ENCODE measurements at places on chromosomes 5 and 9.

DNA sequence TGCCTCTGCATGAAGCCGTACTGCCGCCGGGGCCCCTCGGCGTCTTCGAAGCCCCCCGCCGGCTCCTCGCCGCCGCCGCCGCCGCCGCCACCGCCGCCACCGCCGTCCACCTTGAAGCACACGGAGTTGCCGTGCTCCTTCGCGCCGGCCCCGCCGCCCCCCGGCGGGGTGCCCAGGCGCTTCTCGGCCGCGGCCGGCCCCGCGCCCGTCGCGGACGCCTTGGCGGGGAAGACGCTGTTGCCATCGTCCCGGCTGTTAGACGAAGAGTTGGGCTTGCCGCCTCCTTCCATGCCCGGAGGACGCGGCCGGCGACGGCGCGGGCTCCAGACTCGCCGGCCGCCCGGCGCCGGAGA is 400 bp downstream of the HCN1 start:
- DNase-seq, result no peak

GRCh38 chr9:127210851-127211730 is 53.5 kb upstream of the GARNL3 start:
- no peak for DNase-seq

- DNase-seq, result no peak
Observed at GRCh38 chr9:86406366-86406765, 52.2 kb upstream of the TUT7 start.

GRCh38 chr9:134644725-134645606 is 3.4 kb downstream of the COL5A1 start:
- DNase-seq, result no peak

GRCh38 chr5:90866333-90866732 is 307.7 kb downstream of the ADGRV1 start:
- DNase-seq, result peak; percentile 53

GRCh38 chr5:83401122-83401731 is 70.3 kb upstream of the VCAN start:
- DNase-seq, result peak; percentile 15

GRCh38 chr5:175823731-175824525 is 47.5 kb upstream of the CPLX2 start:
- no peak for DNase-seq

DNA sequence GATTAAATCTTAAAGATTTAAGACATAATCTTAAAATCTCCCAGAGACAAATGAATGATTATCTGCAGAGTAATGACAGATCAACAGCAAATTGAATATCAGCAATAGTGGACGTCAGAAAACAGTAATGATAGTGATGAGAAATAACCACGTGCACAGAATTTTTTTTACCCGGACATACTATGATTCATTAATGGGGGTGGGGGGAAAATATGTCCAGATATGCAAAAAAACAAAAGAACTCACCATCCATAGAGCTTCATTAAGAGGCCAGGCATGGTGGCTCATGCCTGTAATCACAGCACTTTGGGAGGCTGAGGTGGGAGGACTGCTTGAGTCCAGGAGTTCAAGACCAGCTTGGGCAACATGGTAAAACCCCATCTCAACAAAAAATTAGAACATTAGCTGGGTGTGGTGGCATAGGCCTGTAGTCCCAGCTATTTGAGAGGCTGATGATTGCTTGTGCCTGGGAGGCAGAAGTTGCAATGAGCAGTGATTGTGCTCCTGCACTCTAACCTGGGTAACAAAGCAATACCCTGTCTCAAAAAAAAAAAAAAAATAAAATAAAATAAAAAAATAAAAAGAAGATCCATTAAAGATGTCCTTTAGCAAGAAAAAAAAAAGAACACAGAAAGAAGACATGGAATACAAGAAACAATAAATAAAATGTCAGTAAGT is 30.9 kb upstream of the SHOC1 start:
- no peak for DNase-seq

GRCh38 chr5:170181902-170182301 is 50.9 kb upstream of the C5orf58 start:
- no peak for DNase-seq

DNA sequence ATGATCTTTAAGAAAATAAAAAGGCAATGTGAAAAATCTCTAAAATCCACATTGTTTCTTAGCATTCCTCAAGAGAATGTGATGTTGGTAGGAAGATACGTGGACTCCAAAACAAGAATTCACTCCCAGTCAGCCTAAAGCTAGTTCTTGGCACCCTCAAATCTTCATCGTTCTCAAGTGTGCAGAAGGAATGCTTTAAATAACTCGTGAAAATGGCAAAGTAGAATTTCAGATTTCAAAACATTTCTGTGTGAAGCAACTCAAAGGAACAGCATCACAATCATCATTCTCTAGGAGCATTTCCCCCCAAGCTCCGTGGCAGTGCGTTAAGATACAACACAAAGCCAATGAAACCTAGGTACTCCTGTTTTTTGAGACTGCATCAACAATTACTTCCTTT is 185.1 kb upstream of the DMAC1 start:
- no peak for DNase-seq

GRCh38 chr5:117414926-117415325 is 840.3 kb upstream of the SEMA6A start:
- DNase-seq, result no peak

DNA sequence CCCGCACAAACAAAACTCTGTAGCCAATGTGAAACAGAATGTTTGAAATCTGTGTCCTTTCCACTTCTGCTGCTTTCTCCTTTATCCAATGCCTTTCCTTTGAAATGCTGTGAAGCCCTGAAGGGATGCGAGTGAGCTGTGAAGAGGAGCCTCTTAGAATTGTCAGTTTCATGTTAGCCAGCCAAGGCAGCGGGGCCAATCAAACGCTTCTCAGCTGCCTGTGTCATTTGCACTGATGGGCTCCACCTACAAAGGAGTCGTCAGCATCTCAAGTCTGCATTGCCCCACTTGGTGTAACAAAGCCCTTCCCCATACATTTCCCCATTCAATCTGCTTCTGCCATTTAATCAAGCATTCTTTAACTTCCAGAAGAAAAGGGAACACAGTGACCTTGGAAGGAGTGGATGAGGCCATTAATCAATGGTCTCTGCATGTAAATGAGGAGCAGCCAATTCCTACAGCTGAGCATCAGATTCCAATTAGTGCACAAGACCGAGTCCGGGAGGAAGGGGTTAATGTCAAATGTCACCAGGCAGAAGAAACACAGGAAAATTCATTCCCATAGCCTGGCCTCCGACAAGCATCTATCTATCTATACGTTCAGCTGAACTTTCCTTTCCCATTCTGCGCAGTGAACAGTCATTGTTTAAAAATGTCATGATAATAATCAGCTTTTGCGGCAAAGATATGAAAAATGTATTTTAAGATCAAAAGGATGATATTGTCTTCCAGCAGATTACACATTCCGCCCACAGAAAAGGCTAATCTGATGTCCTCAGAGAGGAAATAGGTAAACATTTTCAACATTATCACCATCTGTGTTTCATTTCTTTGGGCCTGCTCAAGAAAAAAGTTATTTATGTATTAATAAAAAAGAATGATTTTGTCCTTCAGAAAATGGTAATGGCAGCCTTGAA is 154.6 kb downstream of the FSTL4 start:
- peak; percentile 8 for DNase-seq

GRCh38 chr9:137412431-137412830 is 10.5 kb downstream of the EXD3 start:
- no peak for DNase-seq

GRCh38 chr5:171162596-171162995 is 146.5 kb upstream of the TLX3 start:
- peak; percentile 8 for DNase-seq

DNA sequence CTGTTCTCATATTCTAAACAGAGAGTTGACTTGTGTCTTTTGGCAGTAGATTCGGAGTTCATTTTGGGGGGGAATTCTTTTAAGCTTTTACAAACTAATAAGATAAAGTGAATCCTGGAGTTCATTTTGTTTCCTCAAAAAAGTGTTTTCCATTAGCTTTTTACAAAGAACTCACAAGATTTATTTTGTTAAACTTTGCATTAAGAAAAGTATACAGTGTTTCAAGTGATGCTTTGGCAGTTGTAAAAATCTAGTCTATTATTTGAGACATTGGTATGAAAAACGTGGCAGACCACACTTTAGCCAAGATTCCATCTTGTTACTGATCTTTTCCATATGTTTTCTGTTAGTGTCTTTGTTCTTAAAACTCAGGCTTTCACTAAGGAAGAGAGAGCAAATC is 1.2 kb upstream of the OMD start:
- DNase-seq, result no peak

- no peak for DNase-seq
Observed at GRCh38 chr5:133924221-133924920, 44.1 kb downstream of the C5orf15 start.

DNA sequence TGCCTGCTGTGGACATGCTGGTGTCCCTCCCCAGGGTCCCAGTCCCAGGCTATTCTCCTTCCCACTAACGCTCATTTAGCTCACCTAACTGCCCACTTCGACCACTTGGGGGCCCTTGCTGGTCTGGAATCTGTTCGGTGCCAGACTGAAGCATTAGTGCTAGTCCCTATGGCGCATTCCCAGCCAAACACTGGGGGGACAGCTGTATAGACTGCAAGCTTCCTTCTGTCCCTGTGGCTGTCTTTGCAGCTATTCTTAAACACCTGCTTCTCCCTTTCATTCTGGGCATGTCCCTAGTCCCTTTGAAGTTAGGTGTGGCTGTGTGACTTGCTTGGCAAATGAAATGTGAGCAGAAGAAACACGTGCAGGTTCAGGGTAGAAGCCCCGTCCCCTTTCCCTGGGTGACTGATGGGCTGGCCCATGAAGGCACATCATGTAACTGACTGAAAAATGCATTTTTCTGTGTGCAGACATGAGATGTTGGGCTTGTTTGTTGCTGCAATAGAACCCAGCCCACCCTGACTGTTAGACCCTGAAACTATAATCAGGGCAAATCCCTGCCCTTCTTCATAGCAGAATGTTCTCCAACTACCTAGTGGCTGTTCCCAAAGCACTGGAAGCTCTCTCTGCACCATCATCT is 134.4 kb downstream of the BARX1 start:
- no peak for DNase-seq

DNA sequence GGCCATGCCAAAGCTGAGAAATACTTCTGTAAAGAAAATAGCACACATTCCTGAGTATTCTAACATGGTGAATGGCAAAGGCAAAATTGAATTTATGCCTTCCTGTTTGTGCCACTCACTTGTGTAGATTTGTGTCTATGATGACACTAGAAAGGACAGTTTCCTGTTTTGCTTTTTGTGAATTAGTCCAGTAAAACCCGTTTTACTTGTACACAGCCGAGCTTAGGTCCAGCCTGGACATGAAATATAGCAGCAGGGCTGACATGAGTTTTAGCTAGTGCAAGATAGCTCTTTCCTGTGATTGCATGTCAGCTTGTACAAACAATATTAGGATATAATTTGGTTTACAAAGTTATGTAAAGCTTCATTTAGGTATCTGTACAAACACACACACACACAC is 1891.7 kb upstream of the WWC1 start:
- DNase-seq, result no peak

GRCh38 chr5:8840237-8840636 is 705.6 kb downstream of the SEMA5A start:
- DNase-seq, result no peak

DNA sequence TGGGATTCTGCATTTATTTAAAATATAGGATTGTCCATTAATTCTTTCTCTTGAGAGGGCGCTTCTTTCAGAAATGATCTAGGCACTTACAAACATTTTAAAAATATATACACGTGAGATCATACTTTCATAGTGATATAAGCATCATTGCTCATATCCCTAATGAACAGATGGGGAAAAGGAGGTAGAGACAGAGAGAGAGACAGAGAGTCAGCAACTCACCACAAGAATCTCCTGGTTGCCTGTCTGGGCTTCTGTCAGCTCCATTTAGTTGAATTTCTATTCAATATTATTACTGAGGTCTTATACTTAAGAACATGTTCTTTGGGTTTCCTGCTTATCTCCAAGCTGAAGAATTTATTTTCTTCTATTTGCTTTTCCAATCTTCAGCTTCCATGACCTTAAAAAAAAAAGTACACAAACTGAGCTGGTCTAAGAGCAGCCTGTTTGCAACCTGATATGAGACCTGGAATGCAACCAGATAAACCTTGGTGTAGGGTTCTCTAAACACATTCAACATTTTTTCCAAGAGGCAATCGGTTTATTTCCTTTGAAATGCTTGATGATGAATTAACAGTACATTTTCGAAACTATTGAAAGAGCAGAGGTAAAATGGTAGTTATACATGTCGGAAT is 51.6 kb upstream of the LIFR start:
- no peak for DNase-seq

- DNase-seq, result no peak
Observed at GRCh38 chr9:134404376-134405358, 78.4 kb downstream of the RXRA start.

GRCh38 chr9:99778308-99778707 is 43.4 kb upstream of the NR4A3 start:
- DNase-seq, result no peak

- no peak for DNase-seq
Observed at GRCh38 chr9:115923903-115924668, 229.5 kb upstream of the PAPPA start.

- DNase-seq, result no peak
Observed at GRCh38 chr5:148090773-148091250, 27.0 kb downstream of the SPINK5 start.

GRCh38 chr5:56612759-56613158 is 202.6 kb upstream of the MAP3K1 start:
- DNase-seq, result no peak

GRCh38 chr9:113796646-113797426 is 79.3 kb upstream of the ZNF618 start:
- DNase-seq, result no peak

DNA sequence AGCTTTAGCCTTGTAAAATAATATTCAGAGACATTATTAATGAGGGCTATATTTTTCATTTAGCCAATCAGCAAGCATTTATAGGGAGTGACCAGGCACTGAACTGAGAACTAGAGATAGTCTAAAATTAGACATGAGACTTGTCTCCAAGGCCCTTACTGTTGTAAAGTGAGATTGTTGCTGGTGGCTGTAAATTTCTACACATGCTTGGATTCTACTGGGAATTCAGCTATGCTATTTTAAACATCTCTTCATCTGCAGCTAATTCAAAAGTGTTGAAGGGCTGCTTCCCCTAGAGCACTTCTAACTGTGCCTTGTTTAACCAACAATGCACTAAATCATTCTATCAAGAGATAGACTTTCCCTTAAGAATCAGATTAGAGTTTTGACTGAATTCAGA is 67.4 kb downstream of the CHSY3 start:
- DNase-seq, result no peak

- no peak for DNase-seq
Observed at GRCh38 chr5:179749857-179750508, 17.4 kb downstream of the MAML1 start.

- no peak for DNase-seq
Observed at GRCh38 chr5:84403773-84404172, 19.1 kb upstream of the EDIL3 start.

Measured in inflammatory macrophage (primary cell).